Activated naive CD8-positive, alpha-beta T cell treated with anti-CD3 and anti-CD28 coated beads for 36 hours (primary cell): ENCODE measurements at places on chromosomes 12 and 14. TPM values are rescaled to one million over a fixed set of nuclear protein-coding genes. Genes with fewer than 3 reads are reported as not detected.
A peak's percentile ranks its signal among the peaks of the same experiment; 100 is the strongest.

Gene NOXRED1
- total RNA-seq, result 0.33 TPM

Gene KITLG
- not detected for total RNA-seq

Gene ANKRD33
- total RNA-seq, result not detected

Gene CPNE6
- total RNA-seq, result not detected

Gene PPP4R4
- total RNA-seq, result 1.4 TPM

Gene KRT72
- not detected for total RNA-seq

Gene LHX5
- not detected for total RNA-seq

Gene C12orf50
- not detected for total RNA-seq

Gene NGB
- not detected for total RNA-seq

Gene P2RX2
- total RNA-seq, result not detected

Gene TAS2R50
- 0.36 TPM for total RNA-seq

Gene MYH6
- not detected for total RNA-seq

Gene ADAM20
- 0.12 TPM for total RNA-seq

DNA sequence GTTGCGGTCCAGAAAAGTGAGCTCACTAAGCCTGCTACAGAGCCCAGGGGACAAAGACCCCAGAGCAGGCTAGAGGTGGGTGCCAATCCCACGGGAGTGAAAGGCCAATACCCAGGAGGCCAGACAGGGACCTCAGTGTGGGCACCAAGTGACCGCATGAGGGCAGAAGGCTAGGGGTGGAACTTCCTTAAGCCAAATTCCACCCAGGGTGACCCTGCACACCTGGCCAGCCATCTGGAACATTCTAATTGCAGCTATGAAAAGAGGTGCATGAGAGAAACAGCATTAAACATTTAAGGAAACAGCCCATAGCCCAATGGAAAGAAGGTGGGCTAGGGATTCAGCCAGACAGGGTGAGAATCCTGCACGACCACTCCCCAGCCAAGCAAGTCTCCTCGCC is 19.4 kb downstream of the GLTP start:
- no peak overlapping the region for H3K27ac ChIP-seq
- no peak overlapping the region for H3K4me3 ChIP-seq
- no peaks in the 10 kb centered on the region for H3K36me3 ChIP-seq
- peaks cover 5% of the 10 kb centered on the region for H3K4me1 ChIP-seq
- no peak for DNase-seq

DNA sequence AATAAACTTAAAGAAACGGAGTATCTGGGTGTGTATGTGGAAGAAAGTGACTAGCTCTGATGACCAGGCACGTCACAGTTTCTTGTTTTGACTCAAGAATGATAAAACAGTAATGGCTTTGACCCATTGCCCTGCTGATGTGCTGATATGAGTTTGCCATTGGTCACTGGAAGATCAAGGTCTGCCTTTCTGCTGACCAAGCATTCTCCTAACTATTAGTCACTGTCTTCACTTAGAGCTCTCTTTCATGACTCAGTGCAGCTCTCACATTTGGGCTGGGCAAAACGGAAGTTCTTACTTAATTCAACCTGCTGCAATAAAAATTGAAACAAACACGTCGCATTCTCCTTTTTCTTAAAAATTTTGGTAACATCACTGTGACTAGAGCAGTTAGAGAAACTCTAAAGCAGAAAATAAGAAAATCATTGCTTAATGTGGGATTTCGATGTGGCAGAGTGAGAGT is 366.7 kb downstream of the BTG1 start:
- no peaks in the 10 kb centered on the region for H3K27me3 ChIP-seq
- peak overlapping the region; percentile 71 for H3K4me3 ChIP-seq
- H3K4me1 ChIP-seq, result peaks cover 31% of the 10 kb centered on the region
- H3K27ac ChIP-seq, result peak overlapping the region; percentile 88
- peak; percentile 17 for DNase-seq

DNA sequence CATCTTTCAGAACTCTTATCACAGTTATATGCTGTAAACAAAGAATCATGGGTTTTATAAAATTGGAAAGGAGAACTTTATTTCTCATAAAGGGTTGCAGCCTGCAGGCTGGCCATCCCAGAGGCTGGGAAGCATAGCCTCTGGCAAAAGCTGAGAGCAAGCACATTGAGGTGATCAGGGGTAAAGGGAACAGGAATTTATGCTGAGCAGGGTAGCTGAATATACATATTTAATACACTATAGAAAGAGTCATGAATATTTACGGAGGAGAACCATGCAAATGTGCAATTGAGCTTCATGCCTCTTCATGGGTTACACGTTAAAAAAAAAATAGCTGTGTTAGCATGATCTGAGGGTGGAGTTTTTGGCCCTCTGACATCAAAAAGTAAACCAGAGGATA is 653.3 kb downstream of the NRXN3 start:
- no peaks in the 10 kb centered on the region for H3K36me3 ChIP-seq
- H3K27me3 ChIP-seq, result peaks cover 3% of the 10 kb centered on the region
- no peak overlapping the region for H3K27ac ChIP-seq
- no peak overlapping the region for H3K4me3 ChIP-seq
- no peak for DNase-seq
- H3K4me1 ChIP-seq, result no peaks in the 10 kb centered on the region

DNA sequence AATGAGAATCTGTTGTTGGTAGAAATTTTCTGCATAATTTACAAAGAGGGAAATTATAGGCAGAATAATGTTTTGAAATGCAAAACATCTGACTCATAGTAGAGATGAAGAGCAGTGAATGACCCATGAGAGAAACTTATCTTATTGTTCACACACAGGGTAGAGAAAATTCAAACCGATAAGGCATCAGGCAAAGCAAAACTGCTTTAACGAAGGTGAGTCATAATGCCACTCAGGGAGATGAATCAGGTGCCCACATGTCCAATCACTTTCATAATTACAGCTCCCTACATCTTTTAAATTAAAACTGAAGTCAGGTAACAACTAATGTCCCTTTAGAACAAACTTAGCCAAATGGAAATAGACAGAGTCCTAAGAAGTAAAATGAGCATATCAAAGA is 265.6 kb upstream of the GARIN6 start:
- DNase-seq, result no peak
- H3K36me3 ChIP-seq, result no peaks in the 10 kb centered on the region
- H3K4me3 ChIP-seq, result no peak overlapping the region
- H3K4me1 ChIP-seq, result no peaks in the 10 kb centered on the region
- H3K27ac ChIP-seq, result no peak overlapping the region
- no peaks in the 10 kb centered on the region for H3K27me3 ChIP-seq

DNA sequence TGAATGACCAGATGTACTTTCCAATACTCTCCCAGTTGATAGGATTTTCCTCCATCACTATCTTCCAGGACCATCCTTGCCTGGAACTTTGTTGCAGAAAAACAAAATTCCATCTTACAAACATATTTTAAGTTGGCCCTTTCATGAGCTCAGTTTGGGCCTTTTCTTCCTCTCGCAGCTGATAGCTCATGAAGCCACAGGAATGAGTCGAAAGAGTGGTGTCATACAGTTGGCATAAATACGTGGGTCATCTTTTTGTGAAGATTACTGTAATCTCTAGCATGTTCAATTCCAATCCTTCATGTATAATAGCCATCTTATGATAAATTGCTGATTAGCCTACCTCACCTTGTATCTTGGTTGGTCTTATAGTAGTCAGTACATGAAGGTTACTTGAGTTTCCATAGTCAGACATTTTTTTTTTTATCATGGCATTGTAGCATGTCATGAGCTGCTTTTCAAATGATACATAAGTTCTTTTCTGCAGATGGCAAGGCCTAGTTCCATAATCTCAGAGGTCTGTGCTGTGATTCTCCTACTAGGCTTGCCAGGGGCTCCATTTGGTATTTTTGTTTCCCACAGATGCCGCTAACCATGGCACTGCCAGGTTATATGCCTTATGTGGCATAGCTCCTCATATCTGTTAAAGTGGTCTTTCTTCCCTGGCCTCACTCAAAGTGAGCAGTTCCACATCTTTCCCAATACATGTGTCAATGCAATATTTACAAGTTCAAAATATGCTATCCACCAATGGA is 380.6 kb upstream of the DCN start:
- DNase-seq, result no peak
- no peak overlapping the region for H3K27ac ChIP-seq
- H3K4me1 ChIP-seq, result peaks cover 25% of the 10 kb centered on the region
- H3K27me3 ChIP-seq, result no peaks in the 10 kb centered on the region

- no peaks in the 10 kb centered on the region for H3K36me3 ChIP-seq
- no peak overlapping the region for H3K4me3 ChIP-seq
- no peak overlapping the region for H3K27ac ChIP-seq
- H3K27me3 ChIP-seq, result peaks cover 22% of the 10 kb centered on the region
These were observed 118.9 kb upstream of the PTPRB start for GRCh38 chr12:70756118-70756517.

- H3K36me3 ChIP-seq, result peaks cover 12% of the 10 kb centered on the region
- peak overlapping the region; percentile 1 for H3K4me3 ChIP-seq
- no peaks in the 10 kb centered on the region for H3K27me3 ChIP-seq
- peaks cover 65% of the 10 kb centered on the region for H3K4me1 ChIP-seq
These were observed 4.7 kb upstream of the EIF2S3B start for GRCh38 chr12:10501030-10501429.

- DNase-seq, result no peak
- H3K36me3 ChIP-seq, result no peaks in the 10 kb centered on the region
- no peak overlapping the region for H3K4me3 ChIP-seq
- no peak overlapping the region for H3K27ac ChIP-seq
- peaks cover 20% of the 10 kb centered on the region for H3K4me1 ChIP-seq
These were observed 14.8 kb upstream of the CALM1 start for GRCh38 chr14:90381999-90382451.

- H3K27ac ChIP-seq, result no peak overlapping the region
- H3K4me3 ChIP-seq, result no peak overlapping the region
- no peaks in the 10 kb centered on the region for H3K36me3 ChIP-seq
These were observed 188.9 kb downstream of the NPAS3 start for GRCh38 chr14:33127531-33127930.

DNA sequence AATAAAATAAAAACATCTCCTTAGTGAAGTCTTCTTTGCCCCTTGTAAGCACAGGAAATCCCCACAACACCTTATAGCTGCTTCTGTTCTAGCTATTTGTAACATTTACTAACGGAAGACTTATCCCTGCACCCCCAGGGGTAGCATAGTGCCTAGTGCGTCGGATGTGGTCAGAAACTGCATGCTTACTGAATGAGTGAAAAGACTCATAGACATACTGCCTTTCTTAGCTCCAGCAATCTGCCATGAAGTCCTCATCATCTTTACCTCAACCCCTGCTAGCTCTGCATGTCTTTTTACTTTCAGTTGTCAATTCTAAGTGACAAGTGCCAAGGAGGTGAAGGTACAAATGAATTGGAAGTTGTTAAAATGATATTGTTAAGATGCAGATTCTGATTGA is 12.9 kb downstream of the RIOX1 start:
- DNase-seq, result no peak
- no peak overlapping the region for H3K27ac ChIP-seq
- H3K36me3 ChIP-seq, result peaks cover 15% of the 10 kb centered on the region
- H3K4me3 ChIP-seq, result no peak overlapping the region
- no peaks in the 10 kb centered on the region for H3K27me3 ChIP-seq

DNA sequence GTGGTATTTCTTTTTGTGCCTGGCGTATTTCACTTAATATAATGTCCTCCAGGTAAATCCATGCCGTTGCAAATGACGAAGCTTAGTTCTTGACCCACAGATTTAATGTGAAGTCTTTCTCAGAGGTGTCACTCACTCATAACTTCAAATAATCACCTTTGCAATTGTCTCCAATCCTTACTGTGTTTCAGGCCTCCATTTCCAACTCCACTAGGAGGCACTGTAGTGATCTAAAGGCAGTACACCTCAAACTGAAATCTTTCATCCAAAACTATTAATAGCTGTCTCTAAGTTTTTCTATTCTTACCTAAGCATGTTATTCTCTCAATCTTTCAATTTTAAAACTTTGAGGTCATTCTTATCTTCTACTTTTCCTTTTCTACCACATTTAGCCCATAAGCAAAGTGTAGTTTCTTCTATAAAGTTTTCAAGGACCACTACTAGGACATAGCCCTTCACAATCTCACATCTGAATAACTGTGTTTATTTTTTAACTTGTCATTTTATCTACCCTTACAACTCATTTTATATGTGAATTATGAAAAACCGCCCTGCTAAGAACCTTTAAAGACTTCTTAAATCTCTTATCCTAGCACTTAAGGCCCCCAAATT is 25.5 kb upstream of the FBXO34 start:
- DNase-seq, result no peak
- peaks cover 27% of the 10 kb centered on the region for H3K27me3 ChIP-seq
- no peaks in the 10 kb centered on the region for H3K36me3 ChIP-seq
- H3K4me3 ChIP-seq, result no peak overlapping the region

DNA sequence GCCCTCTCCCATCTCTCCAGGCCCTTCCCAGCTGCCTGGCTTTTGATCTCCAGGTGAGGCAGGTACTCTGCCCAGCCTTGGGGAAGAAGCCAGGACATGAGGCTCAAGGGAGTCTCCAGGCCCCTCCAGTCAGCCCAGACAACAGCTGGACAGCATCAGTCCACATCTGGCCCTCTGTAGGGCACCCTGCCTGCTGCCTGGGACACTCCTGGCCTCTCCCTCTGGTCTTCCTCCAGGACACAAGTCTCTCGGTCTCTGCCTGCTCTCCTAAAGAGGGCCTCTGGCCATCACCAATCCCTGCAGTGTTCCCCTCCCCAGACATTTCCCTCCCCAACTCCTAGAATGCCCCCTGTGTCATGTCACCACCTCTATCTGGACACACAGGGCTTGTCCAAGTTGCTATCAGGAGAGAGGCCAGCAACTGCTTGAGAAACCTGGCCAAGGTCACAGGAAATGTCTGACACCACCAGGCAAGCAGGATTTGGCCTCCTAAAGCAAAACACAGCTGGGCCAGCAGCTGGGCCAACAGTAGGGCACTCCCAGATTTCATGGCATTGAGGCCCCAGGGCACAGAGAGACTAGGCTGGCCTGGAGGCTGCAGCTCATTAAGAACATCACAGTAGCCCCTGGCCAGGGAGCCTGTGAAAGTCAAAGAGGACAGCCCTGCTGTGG is 29.0 kb downstream of the LTBP2 start:
- no peak overlapping the region for H3K4me3 ChIP-seq
- no peak for DNase-seq
- H3K27me3 ChIP-seq, result peaks cover 6% of the 10 kb centered on the region
- peaks cover 27% of the 10 kb centered on the region for H3K4me1 ChIP-seq
- H3K36me3 ChIP-seq, result no peaks in the 10 kb centered on the region

- H3K27ac ChIP-seq, result no peak overlapping the region
- no peak for DNase-seq
- peaks cover 1% of the 10 kb centered on the region for H3K4me1 ChIP-seq
- H3K4me3 ChIP-seq, result no peak overlapping the region
- no peaks in the 10 kb centered on the region for H3K27me3 ChIP-seq
- H3K36me3 ChIP-seq, result no peaks in the 10 kb centered on the region
These were observed 43.4 kb upstream of the SPTLC2 start for GRCh38 chr14:77659831-77660230.

DNA sequence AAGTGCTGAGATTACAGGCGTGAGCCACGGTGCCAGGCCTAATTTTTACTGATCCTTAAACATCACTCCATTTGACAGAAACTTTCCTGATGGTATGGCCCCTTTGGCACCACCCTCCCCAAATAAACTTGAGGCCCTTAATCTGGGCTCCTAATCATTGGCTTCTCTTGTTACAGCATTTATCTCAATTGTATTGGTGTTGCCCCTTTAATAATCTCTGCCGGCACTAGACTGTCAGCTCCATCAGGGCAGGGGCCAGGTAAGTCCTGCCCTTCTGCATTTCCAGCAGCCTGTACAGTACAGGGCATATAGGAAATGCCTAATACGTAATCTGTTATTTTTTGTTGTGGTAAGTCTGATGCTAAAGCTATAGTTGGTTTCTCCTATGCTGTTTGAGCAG is 1.2 kb upstream of the IFT81 start:
- no peaks in the 10 kb centered on the region for H3K36me3 ChIP-seq
- H3K4me1 ChIP-seq, result peaks cover 12% of the 10 kb centered on the region
- H3K27me3 ChIP-seq, result peaks cover 4% of the 10 kb centered on the region
- no peak for DNase-seq

- peak; percentile 77 for DNase-seq
- peaks cover 45% of the 10 kb centered on the region for H3K4me1 ChIP-seq
- H3K36me3 ChIP-seq, result peaks cover 4% of the 10 kb centered on the region
- H3K4me3 ChIP-seq, result peak overlapping the region; percentile 56
These were observed 6.6 kb downstream of the BRF1 start for GRCh38 chr14:105294142-105294597.
